ENCODE measurements at places on chromosomes 2 and 18. TPM values are rescaled to one million over a fixed set of nuclear protein-coding genes. Genes with fewer than 3 reads are reported as not detected.

- no peaks in the 10 kb centered on the region for H3K4me1 ChIP-seq
- no peaks in the 10 kb centered on the region for H3K36me3 ChIP-seq
- H3K27me3 ChIP-seq: peaks cover 19% of the 10 kb centered on the region
- no peak for DNase-seq
- no peak overlapping the region for H3K4me3 ChIP-seq
These were observed 133.1 kb downstream of the COPS8 start for GRCh38 chr2:237218756-237219155.

- DNase-seq: no peak
- no peak overlapping the region for H3K4me3 ChIP-seq
- H3K27me3 ChIP-seq: no peaks in the 10 kb centered on the region
- H3K4me1 ChIP-seq: peaks cover 5% of the 10 kb centered on the region
These were observed 479.2 kb upstream of the ACVR2A start for GRCh38 chr2:147365622-147366021.

GRCh38 chr18:49693717-49694005 lies 119.7 kb downstream of the ACAA2 start:
- peaks cover 6% of the 10 kb centered on the region for H3K4me1 ChIP-seq
- H3K4me3 ChIP-seq: no peak overlapping the region
- DNase-seq: no peak
- no peaks in the 10 kb centered on the region for H3K27me3 ChIP-seq

GRCh38 chr18:78031589-78031988 lies 781.9 kb downstream of the GALR1 start:
- no peak overlapping the region for H3K4me3 ChIP-seq
- H3K27ac ChIP-seq: no peak overlapping the region
- H3K27me3 ChIP-seq: no peaks in the 10 kb centered on the region
- no peaks in the 10 kb centered on the region for H3K4me1 ChIP-seq
- DNase-seq: no peak
- no peaks in the 10 kb centered on the region for H3K36me3 ChIP-seq

GRCh38 chr2:68737711-68738110 lies 3.1 kb downstream of the ARHGAP25 start:
- peak overlapping the region; percentile 84 for H3K27ac ChIP-seq
- peaks cover 28% of the 10 kb centered on the region for H3K36me3 ChIP-seq
- H3K4me3 ChIP-seq: peak overlapping the region; percentile 84

DNA sequence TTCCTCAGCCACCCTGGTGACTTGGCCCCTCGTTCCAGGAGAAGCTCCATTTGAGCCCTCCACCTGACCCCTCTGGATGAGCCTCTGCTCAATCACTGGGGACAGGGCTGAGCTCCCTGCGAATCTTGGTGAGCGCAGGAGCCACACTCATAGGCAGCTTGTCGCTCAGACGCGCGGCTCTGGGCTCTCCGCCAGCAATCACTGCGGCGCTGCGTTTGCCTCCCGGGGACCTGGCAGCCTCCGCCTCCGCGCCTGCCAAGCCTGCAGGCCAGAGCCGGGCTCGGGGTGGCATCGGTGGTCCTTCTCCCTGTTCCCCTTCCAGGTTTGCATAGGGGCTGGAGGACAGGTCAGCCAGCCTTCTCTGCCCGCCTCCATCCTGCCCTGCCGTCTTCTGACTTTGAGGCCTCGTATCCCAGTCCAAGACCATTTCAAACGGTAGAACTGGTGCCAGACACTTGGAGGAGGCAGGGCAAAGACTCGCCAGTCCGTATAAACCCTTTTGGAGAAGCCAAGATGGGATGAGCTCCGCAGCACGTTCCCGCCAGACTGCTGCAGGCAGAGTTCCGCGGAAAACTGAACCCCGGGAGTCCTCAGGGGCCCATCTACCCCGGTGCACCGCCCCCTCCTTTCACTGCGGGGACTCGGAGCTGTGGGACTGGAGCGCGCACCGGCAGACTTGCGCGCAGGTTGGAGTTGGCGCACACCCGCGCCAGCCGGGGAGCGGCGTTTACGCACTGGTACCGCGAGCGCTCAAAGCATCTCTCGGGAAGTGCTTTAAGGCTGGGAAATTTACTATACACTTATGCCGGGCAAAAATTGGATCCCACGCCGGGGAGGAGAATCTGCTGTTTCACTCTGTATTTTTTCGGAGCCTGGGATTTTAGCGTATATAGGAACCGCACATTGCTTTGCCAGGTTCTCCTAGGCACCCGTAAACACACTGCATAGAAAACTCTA lies 1.1 kb upstream of the TACR1 start:
- peak overlapping the region; percentile 74 for H3K4me3 ChIP-seq
- peak; percentile 26 for DNase-seq
- peaks cover 6% of the 10 kb centered on the region for H3K4me1 ChIP-seq
- H3K27ac ChIP-seq: no peak overlapping the region
- H3K36me3 ChIP-seq: no peaks in the 10 kb centered on the region

- H3K4me1 ChIP-seq: no peaks in the 10 kb centered on the region
- no peak for DNase-seq
- H3K4me3 ChIP-seq: no peak overlapping the region
- no peaks in the 10 kb centered on the region for H3K36me3 ChIP-seq
- H3K27me3 ChIP-seq: peaks cover 4% of the 10 kb centered on the region
These were observed 60.3 kb downstream of the KIAA2012 start for GRCh38 chr2:202133200-202133908.

DNA sequence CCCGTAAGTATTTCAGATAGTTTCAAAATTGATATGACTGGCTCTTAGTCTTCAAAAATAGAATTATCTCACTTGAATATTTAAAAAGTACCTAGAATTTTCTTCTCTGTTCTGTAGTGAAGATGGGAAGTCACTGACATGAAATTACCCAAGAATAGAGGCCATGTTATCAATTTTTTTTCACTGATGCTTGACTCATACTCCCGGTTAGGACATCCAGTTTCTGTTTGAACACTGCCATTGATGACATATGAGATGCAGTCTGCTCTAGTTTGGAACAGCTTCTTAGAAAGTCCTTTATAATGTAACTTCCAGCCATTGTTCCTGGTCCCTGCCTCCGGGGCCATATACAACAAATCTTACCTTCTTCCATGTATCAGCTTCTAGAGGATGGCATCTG lies 26.0 kb downstream of the MAP3K20 start:
- DNase-seq: no peak
- H3K4me1 ChIP-seq: peaks cover 10% of the 10 kb centered on the region
- no peaks in the 10 kb centered on the region for H3K36me3 ChIP-seq
- H3K27me3 ChIP-seq: peaks cover 6% of the 10 kb centered on the region

- H3K27ac ChIP-seq: peak overlapping the region; percentile 99
- DNase-seq: no peak
- peaks cover 5% of the 10 kb centered on the region for H3K27me3 ChIP-seq
- H3K4me3 ChIP-seq: peak overlapping the region; percentile 99
These were observed 669 bp downstream of the MARCHF7 start for GRCh38 chr2:159712929-159713420.

DNA sequence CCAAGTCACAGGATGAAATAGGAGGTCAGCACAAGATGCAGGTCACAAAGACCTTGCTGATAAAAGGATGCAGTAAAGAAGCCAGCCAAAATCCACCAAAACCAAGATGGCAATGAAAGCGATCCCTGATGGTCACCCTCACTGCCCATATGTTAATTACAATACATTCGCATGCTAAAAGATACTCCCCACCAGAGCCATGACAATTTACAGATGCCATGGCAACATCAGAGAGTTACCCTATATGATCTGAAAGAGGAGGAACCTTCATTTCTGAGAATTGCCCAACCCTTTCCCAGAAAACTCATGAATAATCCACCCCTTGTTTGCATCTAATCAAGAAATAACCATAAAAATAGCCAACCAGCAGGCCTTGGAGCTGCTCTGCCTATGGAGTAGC lies 709.8 kb downstream of the METTL4 start:
- DNase-seq: no peak
- no peak overlapping the region for H3K27ac ChIP-seq
- H3K4me3 ChIP-seq: no peak overlapping the region
- H3K36me3 ChIP-seq: no peaks in the 10 kb centered on the region
- no peaks in the 10 kb centered on the region for H3K4me1 ChIP-seq

Gene PPM1G
- 172 TPM for total RNA-seq

Gene G6PC2
- total RNA-seq: not detected
